ENCODE measurements at places on chromosomes 2 and 18. TPM values are rescaled to one million over a fixed set of nuclear protein-coding genes. Genes with fewer than 3 reads are reported as not detected.

CRACDL gene
- 6.0 TPM for total RNA-seq

ELAC1 gene
- total RNA-seq = 5.1 TPM

CENPA gene
- 1.2 TPM for total RNA-seq

CFAP65 gene
- total RNA-seq = not detected

AGXT gene
- total RNA-seq = not detected

ABCA12 gene
- not detected for total RNA-seq

GRHL1 gene
- total RNA-seq = 2.5 TPM

All from aorta (tissue), 5 donors.